T-helper 2 cell (primary cell): ENCODE measurements at places on chromosomes 7 and 10.

DNA sequence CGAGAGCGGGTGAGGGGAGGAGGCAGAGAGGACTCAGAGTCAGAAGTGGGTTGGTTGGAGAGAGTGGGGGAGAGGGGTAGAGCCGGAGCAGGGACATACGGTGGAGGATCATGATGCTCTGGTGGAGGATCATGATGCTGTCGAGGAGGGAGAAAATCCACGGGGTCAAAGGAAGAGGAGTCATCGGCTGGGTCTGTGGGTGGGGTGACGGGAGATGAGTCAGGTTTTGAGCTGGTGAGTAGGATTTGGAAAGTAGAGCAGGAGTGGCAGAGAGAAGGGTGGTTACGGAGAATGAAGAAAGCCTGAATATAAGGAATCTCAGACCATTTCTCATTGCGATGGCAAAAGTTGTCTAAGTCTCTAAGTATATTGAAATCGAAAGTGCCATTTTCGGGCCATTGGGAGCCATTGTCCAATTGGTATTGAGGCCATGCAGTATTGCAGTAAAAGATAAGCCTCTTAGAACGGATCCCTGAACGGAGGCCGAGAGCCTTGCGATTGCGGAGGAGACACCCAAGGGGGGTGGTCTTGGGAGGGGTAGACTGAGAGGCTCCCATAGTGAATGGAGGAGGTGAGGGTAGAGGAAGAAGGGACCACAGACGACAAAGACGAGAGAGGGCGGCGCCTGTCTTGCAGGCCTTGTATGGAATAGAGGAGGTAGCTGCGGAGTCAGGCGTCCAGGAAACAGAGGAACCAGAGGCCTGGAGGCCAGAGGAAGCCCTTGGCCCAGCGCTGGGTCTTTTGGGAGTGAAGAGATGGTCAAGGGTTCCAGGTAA lies 23.8 kb downstream of the SCIN start:
- DNase-seq, result no peak

DNA sequence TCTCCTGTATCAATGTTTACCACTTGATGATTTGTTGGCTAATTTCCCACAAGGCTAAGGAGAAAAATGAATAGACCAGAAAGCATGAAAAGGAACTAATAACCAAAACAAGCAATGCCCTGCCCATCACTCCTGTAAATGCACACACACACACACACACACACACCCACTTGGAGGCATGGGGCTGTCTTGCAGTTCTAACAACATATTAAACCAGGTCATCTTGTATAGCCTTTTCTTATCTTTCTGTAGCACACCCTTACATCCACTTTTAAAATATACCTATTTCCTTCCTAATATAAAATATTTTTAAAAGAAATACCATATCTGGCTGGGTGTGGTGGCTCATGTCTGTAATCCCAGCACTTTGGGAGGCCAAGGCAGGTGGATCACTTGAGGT lies 105.3 kb downstream of the CTTNBP2 start:
- no peak for DNase-seq

- DNase-seq, result no peak
Observed at GRCh38 chr10:78757344-78757925, 311.3 kb upstream of the ZMIZ1 start.

DNA sequence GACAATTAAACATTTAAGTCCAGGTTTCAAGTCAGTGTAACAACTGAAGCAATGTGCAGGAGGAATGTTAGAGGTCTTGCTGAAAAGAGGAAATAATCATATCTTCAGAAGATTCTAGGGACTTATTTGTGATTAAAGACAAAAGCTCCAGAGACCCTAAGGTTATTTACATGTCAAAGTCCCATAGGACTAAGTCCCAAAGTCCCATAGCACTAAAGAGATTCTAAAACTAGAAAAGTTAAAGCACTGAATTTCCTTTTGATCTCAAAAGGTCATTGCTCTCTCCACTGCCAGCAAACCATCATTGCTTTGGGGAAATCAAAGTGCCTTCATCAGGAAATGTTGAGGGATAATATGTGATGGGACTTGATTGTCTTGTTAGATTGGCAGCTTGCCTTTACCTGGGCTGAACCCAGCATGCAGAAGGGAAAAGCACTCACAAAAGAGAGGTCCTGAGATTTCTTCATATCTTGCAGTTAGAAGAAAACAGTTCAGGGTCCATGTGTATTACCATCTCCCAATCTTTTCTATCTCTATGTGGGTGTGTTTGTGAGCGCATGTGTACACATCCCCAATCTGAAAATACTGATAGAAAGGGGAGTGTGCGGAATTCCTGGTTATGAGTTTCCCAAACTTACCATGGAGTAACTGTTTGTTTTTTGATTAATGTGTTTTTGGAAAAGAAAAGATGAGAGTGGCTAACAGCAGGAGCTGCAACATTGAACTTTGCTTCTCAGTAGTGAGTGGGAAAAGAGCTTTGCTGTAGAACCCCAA lies 21.8 kb downstream of the NUDT13 start:
- no peak for DNase-seq

DNA sequence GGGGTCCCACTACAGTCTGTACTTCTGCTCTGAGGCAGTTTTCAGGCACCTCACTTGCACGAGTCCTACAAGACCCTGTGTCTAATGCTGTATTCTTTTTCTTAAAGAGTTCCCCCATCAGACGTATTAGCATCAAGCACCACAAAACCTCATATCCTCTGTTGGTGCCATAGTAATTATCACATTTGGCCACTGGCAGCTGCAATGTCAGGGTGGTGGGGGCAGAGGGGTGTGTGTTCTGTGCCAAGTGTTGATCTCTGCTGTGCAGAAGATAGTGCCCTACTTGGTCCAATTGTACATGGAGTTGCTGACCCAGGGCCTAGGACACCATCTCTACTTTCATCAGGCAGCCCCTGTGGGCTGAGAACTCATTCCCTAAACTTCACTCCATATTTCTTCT lies 20.0 kb upstream of the JAZF1 start:
- DNase-seq, result no peak

DNA sequence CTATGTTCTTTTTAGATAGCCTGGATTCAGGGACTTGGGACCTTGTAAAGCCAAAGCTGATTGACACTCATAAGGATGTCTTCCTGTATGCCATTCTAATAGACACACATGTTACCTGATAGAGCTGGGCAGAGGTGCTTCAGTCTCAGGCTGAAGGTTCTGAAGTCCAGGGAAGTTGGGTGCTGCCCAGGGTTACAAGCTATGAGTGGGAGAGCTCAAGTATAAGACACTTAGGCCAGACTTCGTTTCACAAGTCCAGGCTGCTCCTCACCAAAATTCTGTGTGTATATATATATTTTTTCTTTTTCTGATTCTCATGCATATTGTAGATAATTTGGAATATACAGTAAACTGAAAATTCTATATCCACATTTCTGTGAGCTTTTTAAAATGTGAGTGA lies 144.2 kb downstream of the HDAC9 start:
- DNase-seq, result no peak

DNA sequence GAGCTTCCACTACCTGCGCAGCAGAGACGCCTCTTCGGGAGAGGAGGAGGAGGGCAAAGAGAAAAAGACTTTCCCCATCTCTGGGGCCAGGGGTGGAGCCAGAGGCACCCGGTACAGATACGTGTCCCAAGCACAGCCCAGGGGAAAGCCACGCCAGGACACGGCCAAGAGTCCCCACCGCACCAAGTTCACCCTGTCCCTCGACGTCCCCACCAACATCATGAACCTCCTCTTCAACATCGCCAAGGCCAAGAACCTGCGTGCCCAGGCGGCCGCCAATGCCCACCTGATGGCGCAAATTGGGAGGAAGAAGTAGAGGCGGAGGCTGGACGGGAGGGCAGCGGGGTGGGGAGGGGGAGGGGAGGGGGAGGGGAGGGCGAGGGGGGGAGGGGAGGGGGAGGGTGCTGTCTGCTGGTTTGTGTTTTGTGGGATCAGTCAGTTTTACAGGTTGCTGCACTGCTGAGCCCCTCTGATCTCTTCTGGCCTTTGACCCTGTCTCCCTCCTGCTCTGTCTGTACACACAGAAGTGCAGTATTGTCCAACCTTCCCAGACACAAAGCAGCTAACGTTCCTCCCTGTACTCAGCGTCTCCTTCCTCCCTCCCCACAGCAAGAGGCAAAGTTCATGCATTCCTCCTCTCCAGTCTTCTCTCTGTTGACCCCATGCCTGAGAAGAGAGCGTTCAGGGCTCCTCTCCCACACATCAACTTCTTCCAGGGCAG lies 9.3 kb downstream of the UCN3 start:
- no peak for DNase-seq

GRCh38 chr10:126969310-126969709 lies 64.1 kb downstream of the DOCK1 start:
- no peak for DNase-seq

- no peak for DNase-seq
Observed at GRCh38 chr10:79331709-79332108, 15.6 kb upstream of the PPIF start.

- no peak for DNase-seq
Observed at GRCh38 chr7:84939888-84940287, 247.0 kb downstream of the SEMA3D start.

GRCh38 chr10:69070951-69071350 lies 17.0 kb upstream of the SRGN start:
- no peak for DNase-seq
